Activated CD8-positive, alpha-beta memory T cell treated with anti-CD3 and anti-CD28 coated beads for 1 hour (primary cell): ENCODE measurements at places on chromosomes 12 and 14.

DNA sequence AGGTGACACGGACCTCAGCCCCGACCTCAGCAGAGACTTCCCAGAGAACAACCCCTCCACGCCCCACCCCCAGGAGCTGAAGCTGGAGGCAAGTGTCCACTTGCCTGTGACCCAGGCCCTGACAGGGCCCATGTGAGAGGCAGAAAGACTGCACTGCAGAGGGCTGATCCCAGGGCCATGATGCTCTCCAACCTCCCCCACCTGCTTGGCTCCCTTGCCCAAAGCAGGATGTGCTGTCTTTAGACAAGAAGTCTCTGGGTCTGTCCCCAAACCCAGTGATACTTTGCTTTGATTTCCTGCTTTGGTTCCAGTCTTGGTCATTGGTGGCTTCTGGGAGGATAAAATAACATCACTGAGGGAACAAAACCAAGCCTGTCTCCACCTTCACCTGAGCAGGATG, 59.4 kb downstream of the BCL11B start:
- no peak for DNase-seq

DNA sequence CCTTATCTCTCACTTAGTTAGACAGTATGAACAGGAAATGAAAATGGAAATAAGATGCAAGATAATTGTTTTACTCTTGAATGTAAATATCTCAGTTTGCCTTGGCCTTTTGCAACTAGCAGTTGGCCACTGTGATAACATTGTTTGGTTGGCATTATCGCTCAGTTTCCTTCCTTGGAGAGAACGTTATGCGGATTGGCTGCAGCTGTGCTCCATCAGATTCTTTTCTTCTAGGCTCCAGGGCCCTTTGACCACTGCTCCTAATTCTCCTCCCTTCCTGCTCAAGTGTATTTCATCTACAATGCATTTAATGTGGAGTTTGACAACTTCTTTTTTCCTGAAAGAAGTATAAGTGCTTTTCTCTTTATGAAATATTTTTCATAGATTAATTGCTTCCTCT, 284.2 kb downstream of the ADAMTS20 start:
- no peak for DNase-seq

DNA sequence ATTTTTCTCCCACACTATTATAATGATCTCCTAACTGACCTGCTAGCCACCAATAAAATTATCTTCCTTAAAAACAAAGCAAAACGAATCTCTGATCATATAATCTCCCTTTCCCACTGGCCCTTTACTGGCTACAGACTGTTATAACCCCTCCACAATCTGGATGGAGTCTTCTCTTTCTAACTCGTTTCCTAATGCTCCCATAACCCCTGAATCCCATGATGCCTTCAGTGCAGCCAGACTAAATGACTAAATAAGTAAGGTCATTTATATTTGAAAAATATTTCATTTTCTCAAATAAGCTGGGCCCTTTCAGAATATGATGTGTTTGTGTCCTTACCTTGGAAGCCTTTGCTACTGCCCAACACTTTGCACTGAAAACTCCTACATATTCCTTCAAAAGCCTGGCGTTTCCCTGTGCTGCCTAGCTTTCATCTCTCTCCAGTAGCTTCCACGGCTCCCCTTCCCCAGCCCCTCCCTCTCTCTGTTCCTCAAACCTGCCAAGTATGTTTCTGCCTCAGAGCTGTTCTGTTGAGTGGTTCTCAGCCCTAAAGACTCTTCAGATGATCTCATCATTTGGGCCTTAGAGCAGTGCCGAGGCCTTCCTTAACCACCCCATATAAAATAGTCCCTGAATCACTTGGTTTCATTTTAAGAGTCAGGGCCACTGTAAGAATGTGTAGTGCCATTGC, 91.7 kb downstream of the MYRFL start:
- DNase-seq = no peak

- DNase-seq = peak; percentile 57
Measured at GRCh38 chr12:109477185-109477962, at the start of the genes KCTD10 and UBE3B. Gene KCTD10 (minus strand): TSS chr12:109477300. CDS start chr12:109477262, 38 bp downstream. Gene UBE3B (plus strand): TSS chr12:109477634. CDS start chr12:109483552, 5,918 bp downstream.

- DNase-seq = no peak
Measured at GRCh38 chr14:45065540-45065939, 18.4 kb upstream of the PRPF39 start.

DNA sequence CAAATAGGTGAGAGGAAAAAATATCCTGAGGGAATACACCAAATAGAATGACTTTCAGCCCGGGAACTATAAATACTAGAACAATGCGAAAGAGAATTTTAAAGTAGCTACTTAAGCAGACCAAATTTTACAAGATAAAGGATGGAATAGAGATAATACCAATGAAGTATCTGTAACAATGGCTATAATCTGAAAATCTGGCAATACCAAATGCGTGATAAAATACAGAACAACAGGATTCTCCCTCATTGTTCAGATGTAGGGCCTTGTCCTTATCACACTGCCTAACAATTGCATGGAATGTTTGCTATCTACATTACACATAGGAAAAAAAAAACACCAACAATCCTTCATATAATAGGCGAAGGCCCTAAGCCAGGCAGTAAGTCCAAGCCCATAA, 815.4 kb upstream of the MDGA2 start:
- no peak for DNase-seq

DNA sequence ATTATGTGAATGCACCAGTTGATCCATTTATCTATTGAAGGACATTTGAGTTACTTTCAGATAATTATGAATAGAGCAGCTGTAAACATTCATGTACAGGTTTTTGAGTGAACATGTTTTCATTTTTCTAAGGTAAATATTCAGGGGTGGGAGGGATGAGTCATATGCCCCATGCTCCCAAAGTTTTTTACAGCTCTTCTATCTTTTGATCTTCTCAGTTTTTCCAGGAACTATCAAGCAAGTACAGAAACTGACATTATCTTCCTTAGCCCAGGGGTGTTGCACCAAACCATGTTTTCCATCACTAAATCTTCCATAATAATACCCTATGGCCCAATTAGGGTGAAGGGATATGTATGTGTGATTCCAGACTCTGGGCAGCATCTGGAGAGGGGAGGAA, 384.5 kb downstream of the EMP1 start:
- DNase-seq = no peak

- DNase-seq = no peak
Measured at GRCh38 chr12:66403746-66404145, 101.5 kb downstream of the HELB start.

- DNase-seq = no peak
Measured at GRCh38 chr14:33184587-33184986, 245.9 kb downstream of the NPAS3 start.
